ENCODE measurements at places on chromosomes 12 and 14.

DNA sequence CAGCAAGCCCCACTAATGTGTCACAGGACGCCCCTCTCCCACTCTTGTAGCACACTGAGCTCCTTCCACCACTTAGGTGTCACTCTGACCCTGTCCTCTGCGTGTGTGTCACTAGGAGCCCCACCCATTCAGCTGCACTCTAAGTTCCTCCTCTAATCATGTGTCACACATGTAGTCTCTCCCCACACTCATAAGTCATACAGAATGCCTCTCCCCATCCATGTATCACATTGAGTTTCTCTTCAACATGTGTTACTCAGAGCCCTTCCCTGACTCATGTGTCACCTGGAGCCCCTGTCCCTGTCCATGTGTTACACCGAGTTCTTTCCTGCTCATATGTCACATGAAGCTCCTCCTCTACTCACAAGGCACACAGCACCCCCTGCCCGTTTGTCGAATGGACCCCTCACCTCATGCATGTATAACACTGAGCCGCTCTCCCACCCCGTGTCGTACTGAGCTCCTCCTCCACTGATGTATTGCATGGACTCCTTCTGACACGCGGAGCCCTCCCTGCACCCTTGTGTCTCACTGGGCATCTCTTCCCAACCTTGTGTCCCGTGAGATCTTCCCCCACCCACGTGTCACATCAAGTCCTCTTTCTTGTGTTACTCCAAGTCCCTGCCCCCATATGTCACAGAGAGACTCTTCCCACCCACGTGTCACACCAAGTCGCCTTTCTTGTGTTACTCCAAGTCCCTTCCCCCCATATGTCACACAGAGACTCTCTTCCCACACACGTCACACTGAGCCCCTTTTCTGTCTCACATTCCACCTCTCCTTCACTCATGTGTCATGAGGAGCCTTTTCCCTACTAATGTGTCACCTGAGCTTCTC lies 31.0 kb downstream of the RTL1 start:
- DNase-seq: no peak

GRCh38 chr12:89732522-89732921 lies 23.9 kb upstream of the ATP2B1 start:
- DNase-seq: no peak

- no peak for DNase-seq
These were observed 49.1 kb downstream of the SSPN start for GRCh38 chr12:26244503-26244902.

- DNase-seq: no peak
These were observed 444.8 kb downstream of the AEBP2 start for GRCh38 chr12:19884021-19884492.

DNA sequence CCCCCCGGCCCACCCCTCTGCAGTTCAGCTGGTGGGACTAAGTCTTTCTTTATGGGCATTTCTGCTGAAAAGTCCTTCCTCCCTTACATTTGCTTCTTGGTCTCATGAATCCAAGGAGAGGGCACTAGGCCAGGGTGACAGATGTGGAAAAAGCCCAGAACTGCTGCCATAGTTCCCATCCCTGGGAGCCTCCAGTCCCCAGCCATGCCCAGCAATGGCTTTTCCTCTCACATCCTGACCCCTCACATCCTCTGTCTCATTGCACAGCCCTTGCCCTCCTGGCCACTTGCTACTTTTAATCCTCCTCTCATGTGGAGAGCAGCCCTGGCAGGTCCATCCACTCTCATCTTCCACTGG lies 122.5 kb downstream of the ZFP36L1 start:
- DNase-seq: no peak

DNA sequence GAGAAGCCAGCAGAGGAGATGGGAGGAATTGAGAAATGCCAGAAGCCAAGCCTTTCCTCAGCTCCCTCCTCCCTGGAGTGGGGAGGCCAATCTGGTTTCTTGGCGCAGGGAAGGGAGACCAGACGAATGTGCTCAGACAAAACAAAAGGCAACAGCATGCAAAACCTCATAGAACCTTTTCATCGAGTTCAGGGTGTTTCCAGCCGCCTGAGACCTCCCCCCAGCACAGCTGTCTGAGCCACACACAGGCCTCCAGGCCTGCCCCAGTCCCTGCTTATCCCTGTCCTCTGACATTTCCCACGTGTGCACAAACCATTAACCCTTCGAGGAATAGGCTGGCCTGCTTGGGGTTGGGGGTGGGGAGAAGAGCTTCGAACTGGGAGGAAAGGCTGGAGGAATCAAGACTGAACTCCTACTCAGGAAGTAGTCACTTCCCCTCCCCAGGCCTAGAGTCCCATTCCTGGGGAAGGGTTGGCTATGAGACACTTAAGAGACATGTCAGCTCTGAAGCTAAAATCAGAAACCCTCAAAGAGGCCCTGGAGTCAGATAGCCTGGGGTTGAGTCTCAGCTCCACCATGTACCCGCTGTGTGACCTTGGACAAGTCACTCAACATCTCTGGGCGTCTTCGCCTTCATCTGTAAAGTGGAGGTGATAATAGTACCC lies 10.7 kb downstream of the TBX3 start:
- DNase-seq: no peak

DNA sequence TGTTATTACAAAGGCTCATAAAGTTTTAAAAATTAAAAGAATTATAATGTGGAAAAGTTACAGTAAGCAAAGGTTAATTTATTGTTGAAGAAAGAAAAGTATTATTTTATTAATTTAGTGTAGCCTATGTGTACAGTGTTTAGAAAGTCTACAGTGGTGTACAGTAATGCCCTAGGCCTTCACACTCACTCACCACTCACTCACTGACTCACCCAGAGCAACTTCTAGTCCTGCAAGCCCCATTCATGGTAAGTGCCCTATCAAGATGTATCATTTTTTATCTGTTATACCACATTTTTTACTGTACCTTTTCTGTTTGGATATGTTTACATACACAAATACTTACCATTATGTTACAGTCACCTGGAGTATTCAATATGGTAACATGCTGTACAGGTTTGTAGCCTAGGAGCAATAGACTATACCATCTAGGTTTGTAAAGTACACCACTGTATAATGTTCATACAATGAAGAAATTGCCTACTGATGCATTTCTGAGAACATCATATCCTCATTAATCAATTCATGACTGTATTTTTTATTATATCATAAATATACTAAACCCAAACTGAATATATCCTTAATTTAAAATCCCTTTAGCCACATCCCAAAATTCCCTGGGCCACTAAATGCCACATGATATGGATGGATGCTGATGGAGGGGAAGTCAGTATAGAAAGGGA lies 43.6 kb upstream of the NID2 start:
- no peak for DNase-seq

GRCh38 chr12:71786829-71787228 lies 32.2 kb downstream of the RAB21 start:
- no peak for DNase-seq

GRCh38 chr12:100721169-100721568 lies 73.4 kb upstream of the ANO4 start:
- no peak for DNase-seq

Measured in NCI-H1105 treated with DMSO at 0.1 percent for 48 hours (cell line).